Thoracic aorta endothelial cell (primary cell): ENCODE measurements at places on chromosomes 3 and 15. TPM values are rescaled to one million over a fixed set of nuclear protein-coding genes. Genes with fewer than 3 reads are reported as not detected.

The ROPN1B gene
- total RNA-seq, result not detected in 2 replicates

The GABRR3 gene
- total RNA-seq, result not detected in 2 replicates

The GP9 gene
- not detected in 2 replicates for total RNA-seq

The RLBP1 gene
- not detected in 2 replicates for total RNA-seq

The DZIP1L gene
- total RNA-seq, result 13.8 and 23.6 TPM in 2 replicates

The RPL14 gene
- 428 and 613 TPM in 2 replicates for total RNA-seq

The REC114 gene
- total RNA-seq, result not detected in 2 replicates
